ENCODE measurements at places on chromosomes 7 and 10. TPM values are rescaled to one million over a fixed set of nuclear protein-coding genes. Genes with fewer than 3 reads are reported as not detected.

The CHST3 gene
- total RNA-seq = not detected

DNA sequence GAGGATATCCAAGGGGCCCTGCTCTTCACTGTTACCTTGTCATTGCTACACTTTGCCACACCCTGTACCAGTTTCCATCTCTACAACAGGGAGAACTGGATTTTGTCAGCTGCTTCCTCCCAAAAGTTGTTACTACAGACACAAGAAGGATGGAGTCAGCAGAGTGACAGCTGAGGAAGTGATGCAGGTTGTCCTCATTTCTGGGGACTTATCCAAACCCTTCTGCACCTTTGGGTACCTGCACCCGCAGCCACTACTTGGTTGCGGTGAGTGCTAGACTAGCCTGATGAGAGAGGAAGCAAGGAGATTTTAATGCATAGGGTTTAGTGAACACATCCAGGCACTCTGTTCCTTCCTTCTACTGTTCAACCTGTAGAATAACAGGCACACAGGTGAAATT lies 281.0 kb downstream of the RPS24 start:
- H3K4me3 ChIP-seq = no peak overlapping the region
- H3K27me3 ChIP-seq = no peaks in the 10 kb centered on the region
- H3K4me1 ChIP-seq = no peaks in the 10 kb centered on the region
- no peak overlapping the region for H3K27ac ChIP-seq

GRCh38 chr10:97590082-97590747 lies 694 bp downstream of the C10orf62 start:
- no peak overlapping the region for H3K27ac ChIP-seq
- no peaks in the 10 kb centered on the region for H3K4me1 ChIP-seq
- no peaks in the 10 kb centered on the region for H3K27me3 ChIP-seq
- DNase-seq = no peak
- no peak overlapping the region for H3K4me3 ChIP-seq
- H3K36me3 ChIP-seq = no peaks in the 10 kb centered on the region

DNA sequence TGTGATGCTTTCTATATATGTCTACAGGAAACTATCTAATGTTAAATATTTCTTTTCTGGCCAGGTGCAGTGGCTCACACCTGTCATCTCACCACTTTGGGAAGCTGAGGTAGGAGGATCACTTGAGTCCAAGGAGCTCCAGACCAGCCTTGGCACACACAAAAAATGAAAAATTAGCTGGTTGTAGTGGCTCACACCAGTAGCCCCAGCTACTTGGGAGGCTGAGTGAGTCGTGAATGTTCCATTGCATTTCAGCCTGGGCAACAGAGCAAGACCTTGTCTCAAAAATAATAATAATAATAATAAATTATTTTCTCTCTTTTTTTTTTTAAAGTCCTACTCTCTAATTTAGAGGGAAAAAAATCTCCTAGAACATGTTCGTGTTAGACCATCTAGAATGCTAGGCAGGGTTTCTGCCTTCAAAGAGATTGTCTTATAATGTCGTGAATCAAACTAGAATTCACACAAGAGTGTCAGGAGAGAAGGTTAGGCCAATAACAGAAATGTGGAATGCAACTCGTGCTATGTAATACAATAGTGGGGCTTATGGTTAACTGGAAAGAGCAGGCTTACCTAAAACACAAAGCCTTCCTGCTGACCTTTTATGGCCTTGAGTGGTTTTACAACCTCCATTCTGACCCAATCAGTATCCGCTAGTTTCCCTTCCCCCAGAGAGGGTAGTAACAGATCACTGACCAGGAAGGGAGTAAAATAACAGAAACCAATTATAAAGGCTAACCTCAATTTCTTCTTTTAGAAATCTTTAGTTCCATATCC lies 46.3 kb downstream of the MYOF start:
- no peak for DNase-seq
- no peaks in the 10 kb centered on the region for H3K4me1 ChIP-seq
- no peaks in the 10 kb centered on the region for H3K27me3 ChIP-seq
- H3K27ac ChIP-seq = no peak overlapping the region
- H3K4me3 ChIP-seq = no peak overlapping the region
- H3K36me3 ChIP-seq = no peaks in the 10 kb centered on the region

- no peak overlapping the region for H3K4me3 ChIP-seq
- no peak for DNase-seq
- no peaks in the 10 kb centered on the region for H3K36me3 ChIP-seq
Observed at GRCh38 chr10:126063353-126063791, 167.0 kb downstream of the FANK1 start.

- no peak for DNase-seq
- H3K27ac ChIP-seq = no peak overlapping the region
- no peaks in the 10 kb centered on the region for H3K36me3 ChIP-seq
- H3K27me3 ChIP-seq = no peaks in the 10 kb centered on the region
- H3K4me1 ChIP-seq = no peaks in the 10 kb centered on the region
Observed at GRCh38 chr7:92968502-92968901, 132.1 kb upstream of the CDK6 start.

DNA sequence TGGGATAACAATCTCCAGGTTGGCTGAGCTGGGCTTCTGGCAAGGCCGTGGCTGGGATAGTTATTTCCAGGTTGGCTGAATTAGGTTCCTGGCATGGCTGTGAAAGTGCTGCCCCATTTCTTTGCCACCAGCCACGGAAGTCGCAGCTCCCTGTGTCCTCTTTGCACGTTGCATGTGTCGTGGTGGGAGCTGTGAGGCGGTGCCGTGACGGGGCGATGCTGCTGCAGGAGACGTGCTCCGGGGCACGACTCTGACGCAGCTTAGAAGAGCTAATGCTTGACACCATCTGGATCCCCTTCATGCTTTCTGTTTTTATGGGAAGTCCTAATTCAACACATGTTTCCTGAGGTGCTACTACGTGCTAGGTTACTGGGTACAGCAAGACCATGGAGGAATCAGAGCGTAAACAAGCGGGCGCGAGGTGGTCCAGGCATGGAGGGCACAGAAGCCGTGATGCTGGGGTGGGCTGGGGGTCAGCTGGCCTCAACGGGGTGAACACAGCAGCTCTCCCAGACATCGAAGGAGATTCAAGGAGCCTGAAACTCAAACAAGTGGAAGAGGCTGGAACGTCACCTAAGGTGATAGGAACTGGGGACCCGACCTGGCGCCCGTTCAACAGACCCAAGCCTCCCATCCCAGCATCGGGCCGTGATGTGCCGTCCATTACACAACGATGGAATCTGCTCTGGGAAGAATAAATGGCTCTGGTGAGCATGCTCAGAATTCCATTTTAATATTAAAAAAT lies 407.1 kb downstream of the DNAJB6 start:
- no peak overlapping the region for H3K4me3 ChIP-seq
- H3K27ac ChIP-seq = no peak overlapping the region
- no peak for DNase-seq
- H3K4me1 ChIP-seq = no peaks in the 10 kb centered on the region
- H3K27me3 ChIP-seq = no peaks in the 10 kb centered on the region

DNA sequence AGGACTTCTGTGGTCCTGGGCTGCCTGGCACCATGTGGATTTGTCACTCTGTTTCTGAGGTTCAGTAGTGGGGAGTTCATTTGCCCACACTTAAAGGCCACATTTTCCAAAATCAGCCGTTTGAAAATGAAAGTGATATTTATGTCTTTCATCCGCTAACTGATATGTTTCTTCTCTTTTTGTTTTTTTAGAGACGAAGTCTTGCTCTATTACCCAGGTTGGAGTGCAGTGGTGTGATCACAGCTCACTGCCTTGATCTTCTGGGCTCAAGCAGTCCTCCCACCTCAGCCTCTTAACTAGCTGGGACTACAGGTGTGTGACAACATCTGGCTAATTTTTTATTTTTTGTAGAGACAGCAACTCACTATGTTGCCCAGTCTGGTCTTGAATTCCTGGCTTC lies 58.6 kb downstream of the EBLN1 start:
- H3K4me3 ChIP-seq = no peak overlapping the region
- DNase-seq = no peak
- no peaks in the 10 kb centered on the region for H3K27me3 ChIP-seq
- no peaks in the 10 kb centered on the region for H3K4me1 ChIP-seq
- H3K27ac ChIP-seq = no peak overlapping the region

- no peak overlapping the region for H3K4me3 ChIP-seq
- H3K27me3 ChIP-seq = no peaks in the 10 kb centered on the region
- no peaks in the 10 kb centered on the region for H3K36me3 ChIP-seq
- DNase-seq = no peak
- H3K4me1 ChIP-seq = no peaks in the 10 kb centered on the region
Observed at GRCh38 chr7:39493934-39494333, 72.3 kb upstream of the YAE1 start.

The ATG9B gene
- total RNA-seq = 1.6 TPM

The MYO1G gene
- total RNA-seq = 130 TPM

DNA sequence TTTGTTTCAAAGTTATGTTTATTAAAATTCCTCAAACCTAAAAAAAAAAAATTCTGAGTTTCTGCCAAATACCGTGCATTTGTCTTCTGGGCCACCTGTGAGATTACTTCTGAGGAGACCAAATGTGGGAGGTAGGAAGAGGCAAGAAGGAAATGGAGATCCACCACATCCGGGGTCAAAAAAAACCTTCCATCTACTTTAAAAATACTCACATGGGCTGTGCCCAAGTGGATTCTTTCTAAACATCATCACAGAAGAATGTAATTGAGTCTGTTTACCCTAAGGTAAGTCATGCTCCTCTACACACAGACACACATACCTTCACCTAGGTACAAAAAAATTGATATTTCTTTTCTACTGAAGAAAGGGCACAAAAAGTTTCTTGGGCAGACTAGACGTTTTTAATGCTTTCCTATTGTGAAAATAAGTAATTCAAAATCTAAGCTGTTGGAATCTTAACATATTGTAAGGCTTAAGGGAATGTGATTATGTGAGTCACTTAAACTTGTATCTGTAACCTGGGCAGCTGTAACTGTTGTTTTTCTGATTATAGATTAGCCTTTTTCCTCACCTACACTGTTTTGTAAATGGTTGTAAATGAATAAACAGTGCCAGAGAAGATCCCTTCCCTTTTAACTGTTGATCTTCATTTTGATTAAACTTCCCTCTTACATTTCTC lies 19.1 kb upstream of the SPOCK2 start:
- peaks cover 20% of the 10 kb centered on the region for H3K4me1 ChIP-seq
- DNase-seq = no peak
- no peaks in the 10 kb centered on the region for H3K27me3 ChIP-seq
- H3K4me3 ChIP-seq = no peak overlapping the region
- H3K36me3 ChIP-seq = no peaks in the 10 kb centered on the region

DNA sequence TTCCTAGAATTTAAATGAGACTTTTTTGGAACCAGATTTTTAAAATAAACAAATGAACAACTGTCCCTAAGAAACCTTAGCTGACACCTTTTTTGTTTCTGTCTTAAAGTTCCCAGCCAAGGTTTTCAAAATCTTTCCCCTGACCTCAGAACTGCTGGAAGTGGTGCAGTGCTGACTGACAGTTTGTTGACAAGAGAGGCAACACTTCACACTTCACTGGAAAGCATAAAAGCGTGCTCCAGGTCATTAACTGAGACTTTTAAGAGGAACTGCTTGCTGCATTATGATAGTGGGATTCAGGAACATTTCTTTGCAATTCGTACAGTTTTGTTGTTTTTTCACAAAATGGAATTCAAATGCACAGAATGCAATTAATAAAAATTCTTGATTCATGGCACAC lies 36.2 kb downstream of the SYPL1 start:
- peaks cover 98% of the 10 kb centered on the region for H3K4me1 ChIP-seq
- no peaks in the 10 kb centered on the region for H3K36me3 ChIP-seq
- DNase-seq = peak; percentile 70
- no peaks in the 10 kb centered on the region for H3K27me3 ChIP-seq
- H3K27ac ChIP-seq = peak overlapping the region; percentile 99

- no peaks in the 10 kb centered on the region for H3K27me3 ChIP-seq
- no peak overlapping the region for H3K27ac ChIP-seq
- H3K36me3 ChIP-seq = no peaks in the 10 kb centered on the region
- DNase-seq = no peak
Observed at GRCh38 chr10:75291805-75292204, 56.0 kb upstream of the COMTD1 start.

- H3K4me3 ChIP-seq = peak overlapping the region; percentile 11
- peaks cover 67% of the 10 kb centered on the region for H3K4me1 ChIP-seq
- peaks cover 3% of the 10 kb centered on the region for H3K36me3 ChIP-seq
- peak overlapping the region; percentile 94 for H3K27ac ChIP-seq
Observed at GRCh38 chr7:92809760-92810573, 26.4 kb downstream of the CDK6 start.

- no peak for DNase-seq
- H3K36me3 ChIP-seq = no peaks in the 10 kb centered on the region
- H3K4me3 ChIP-seq = no peak overlapping the region
- H3K27ac ChIP-seq = no peak overlapping the region
- H3K4me1 ChIP-seq = no peaks in the 10 kb centered on the region
Observed at GRCh38 chr7:46385662-46386309, 464.7 kb upstream of the IGFBP3 start.

DNA sequence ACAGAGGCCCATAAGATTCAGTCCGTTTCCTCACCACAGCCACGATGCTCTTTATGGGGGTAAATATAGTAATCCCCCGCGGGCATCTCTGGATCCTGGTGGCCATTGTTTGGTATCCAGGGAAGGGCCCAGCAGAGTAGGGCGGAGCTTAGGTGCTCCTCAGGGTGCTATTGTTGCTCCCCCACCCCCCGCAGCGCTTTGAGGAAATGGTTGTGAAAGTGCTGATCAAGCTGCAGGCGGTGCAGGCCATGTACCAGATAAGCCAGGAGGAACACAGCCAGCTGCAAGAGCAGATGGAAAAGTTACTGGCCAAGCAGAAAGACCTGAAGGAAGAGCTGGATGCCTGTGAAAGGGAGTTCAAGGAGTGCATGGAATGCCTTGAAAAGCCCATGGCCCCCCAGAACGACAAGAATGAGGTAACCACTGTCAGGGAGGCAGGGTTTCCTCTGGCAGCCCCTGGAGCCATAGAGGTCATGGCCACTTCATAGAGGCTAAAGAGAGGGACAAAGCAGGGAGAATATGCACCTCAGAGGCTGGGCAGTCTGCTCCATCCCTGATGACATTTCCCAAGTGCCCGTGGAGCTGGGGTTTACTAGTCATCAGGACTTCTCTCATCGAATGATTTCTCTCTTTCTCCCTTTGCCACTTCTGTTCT lies 17.6 kb upstream of the FLNC start:
- H3K27ac ChIP-seq = no peak overlapping the region
- H3K36me3 ChIP-seq = peaks cover 6% of the 10 kb centered on the region
- no peaks in the 10 kb centered on the region for H3K4me1 ChIP-seq
- H3K27me3 ChIP-seq = no peaks in the 10 kb centered on the region
- no peak overlapping the region for H3K4me3 ChIP-seq
- no peak for DNase-seq

- H3K36me3 ChIP-seq = no peaks in the 10 kb centered on the region
- no peak overlapping the region for H3K4me3 ChIP-seq
- DNase-seq = no peak
- H3K4me1 ChIP-seq = no peaks in the 10 kb centered on the region
Observed at GRCh38 chr10:128854963-128855362, 612.1 kb upstream of the MGMT start.

DNA sequence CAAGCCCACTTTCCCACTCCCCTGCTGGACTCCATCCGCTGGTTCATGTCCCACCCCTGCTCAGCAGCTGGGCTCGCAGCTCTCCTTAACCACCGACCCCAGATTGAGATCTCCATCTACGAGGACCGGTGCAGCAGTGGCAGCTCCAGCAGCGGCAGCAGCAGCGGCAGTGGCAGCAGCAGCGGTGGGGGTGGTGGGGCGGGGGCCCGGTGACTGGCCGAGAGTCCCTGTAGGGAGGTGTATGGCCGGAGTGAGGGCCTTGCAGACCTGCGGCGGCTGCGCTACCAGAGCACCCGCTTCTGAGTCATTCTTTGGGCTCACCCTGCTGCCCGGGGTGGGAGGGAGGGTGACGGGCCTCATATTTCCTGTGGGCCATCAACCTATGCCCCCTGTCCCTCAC lies 15.8 kb downstream of the GOLGA7B start:
- no peak overlapping the region for H3K27ac ChIP-seq
- DNase-seq = no peak
- no peaks in the 10 kb centered on the region for H3K4me1 ChIP-seq
- no peaks in the 10 kb centered on the region for H3K36me3 ChIP-seq
